ENCODE measurements at places on chromosomes 16 and 17. TPM values are rescaled to one million over a fixed set of nuclear protein-coding genes. Genes with fewer than 3 reads are reported as not detected.

The MYH2 gene
- total RNA-seq: not detected

The IGF2BP1 gene
- total RNA-seq: not detected

The ZNF821 gene
- total RNA-seq: 3.5 TPM

The TLE7 gene
- total RNA-seq: not detected

The DNASE1L2 gene
- total RNA-seq: 0.84 TPM

The DNASE1 gene
- 32.0 TPM for total RNA-seq

The PRPF8 gene
- total RNA-seq: 186 TPM

The SREBF1 gene
- 253 TPM for total RNA-seq

The CLCN7 gene
- total RNA-seq: 44.7 TPM

The KCNJ16 gene
- total RNA-seq: 22.2 TPM

The ADAP2 gene
- total RNA-seq: 17.0 TPM

The NEUROD2 gene
- not detected for total RNA-seq

The RRAD gene
- total RNA-seq: 132 TPM

The CDRT4 gene
- 13.1 TPM for total RNA-seq

The ACE gene
- total RNA-seq: 7.5 TPM

The INCA1 gene
- total RNA-seq: 1.7 TPM

The AARSD1 gene
- total RNA-seq: 34.1 TPM

The LRRC37A2 gene
- total RNA-seq: 8.6 TPM

The SGSH gene
- 26.1 TPM for total RNA-seq

The CA7 gene
- not detected for total RNA-seq

The AIPL1 gene
- not detected for total RNA-seq

The CACNG5 gene
- not detected for total RNA-seq

The SLC9A5 gene
- total RNA-seq: 1.8 TPM

The WNK4 gene
- 15.6 TPM for total RNA-seq

The SCPEP1 gene
- 70.6 TPM for total RNA-seq

The OR3A3 gene
- total RNA-seq: not detected

The CSH2 gene
- not detected for total RNA-seq

The TLCD3A gene
- total RNA-seq: 5.5 TPM

The CHAD gene
- not detected for total RNA-seq

The KRT40 gene
- not detected for total RNA-seq

The SEPTIN12 gene
- not detected for total RNA-seq

The CNTNAP1 gene
- 21.0 TPM for total RNA-seq

The CDH1 gene
- total RNA-seq: 21.6 TPM

The ABCA3 gene
- total RNA-seq: 22.2 TPM

The PPP1R1B gene
- 10.9 TPM for total RNA-seq

The PABPN1L gene
- not detected for total RNA-seq

Data from tibial nerve (tissue), 4 donors.